Vagina (tissue), 2 donors: ENCODE measurements at places on chromosomes 13 and 19. TPM values are rescaled to one million over a fixed set of nuclear protein-coding genes. Genes with fewer than 3 reads are reported as not detected.
A peak's percentile ranks its signal among the peaks of the same experiment; 100 is the strongest.

- no peak for DNase-seq
Observed at GRCh38 chr13:98823442-98823841, 71.0 kb upstream of the SLC15A1 start.

GRCh38 chr19:13241231-13242104 is 91.3 kb downstream of the IER2 start:
- DNase-seq, result no peak

DNA sequence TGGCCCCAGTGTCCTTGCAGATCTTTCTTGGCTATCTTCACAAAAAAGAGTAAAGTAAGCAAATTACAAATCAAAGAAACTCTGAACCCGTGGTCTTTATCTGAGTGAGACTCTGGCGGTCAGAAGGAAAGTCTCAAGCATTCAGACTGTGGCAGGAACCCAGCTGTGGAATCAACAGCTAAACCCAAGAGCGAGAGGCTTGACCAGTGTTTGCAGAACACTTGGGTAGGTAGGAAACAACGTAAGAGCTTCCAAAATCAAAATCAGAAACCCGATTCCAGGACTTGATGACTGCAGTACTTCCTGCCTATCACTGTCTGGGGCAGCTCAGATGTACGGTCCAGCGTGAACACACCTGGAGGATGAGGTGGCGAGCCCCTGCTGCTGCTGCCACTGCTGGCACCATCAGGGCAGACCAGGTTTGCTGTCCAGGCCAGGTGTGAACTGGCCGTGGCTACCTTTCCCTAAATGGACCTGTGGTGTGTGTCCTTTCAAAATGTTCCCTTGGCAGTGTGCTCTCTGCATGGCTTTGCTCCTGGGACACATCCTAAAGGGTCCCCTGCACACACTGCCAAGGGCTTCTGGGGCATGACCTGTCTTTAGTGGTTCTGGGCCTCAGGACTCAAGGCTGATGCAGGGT is 9.5 kb downstream of the TUBA3C start:
- DNase-seq, result no peak

DNA sequence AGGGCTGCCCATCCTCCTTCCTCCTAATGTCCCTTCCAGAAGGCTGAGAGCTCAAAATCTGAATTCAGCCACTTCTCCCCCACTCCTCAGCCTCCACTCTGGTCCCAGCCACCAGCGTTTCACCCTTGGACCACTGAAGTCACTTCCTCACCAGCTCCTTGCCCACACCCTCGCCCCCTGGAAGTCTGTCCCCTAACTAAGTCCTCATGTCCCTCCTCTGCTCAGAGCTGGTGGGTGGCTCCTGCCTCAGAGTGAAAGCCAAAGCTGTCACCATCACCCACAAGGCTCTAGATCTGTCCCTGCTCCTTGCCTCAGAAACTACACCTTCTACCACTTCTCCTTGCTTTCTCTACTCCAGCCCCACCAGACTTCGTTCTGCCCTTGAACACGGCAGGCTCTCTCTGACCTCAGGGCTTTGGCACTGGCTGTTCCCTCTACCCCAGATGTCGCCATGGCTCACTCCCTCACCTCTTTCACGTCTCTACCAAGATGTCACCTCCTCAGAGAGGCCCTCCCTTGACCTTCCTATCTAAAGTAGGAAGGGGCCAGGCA is 1.7 kb downstream of the ERCC1 start:
- no peak for DNase-seq

C19orf33 gene
- total RNA-seq, result 96.5 TPM

GRCh38 chr19:40165362-40165937 is 25.8 kb upstream of the MAP3K10 start:
- no peak for DNase-seq

- no peak for DNase-seq
Observed at GRCh38 chr19:50414864-50415660, 3.7 kb upstream of the SPIB start.

ACER1 gene
- not detected for total RNA-seq

C19orf81 gene
- total RNA-seq, result not detected

DNA sequence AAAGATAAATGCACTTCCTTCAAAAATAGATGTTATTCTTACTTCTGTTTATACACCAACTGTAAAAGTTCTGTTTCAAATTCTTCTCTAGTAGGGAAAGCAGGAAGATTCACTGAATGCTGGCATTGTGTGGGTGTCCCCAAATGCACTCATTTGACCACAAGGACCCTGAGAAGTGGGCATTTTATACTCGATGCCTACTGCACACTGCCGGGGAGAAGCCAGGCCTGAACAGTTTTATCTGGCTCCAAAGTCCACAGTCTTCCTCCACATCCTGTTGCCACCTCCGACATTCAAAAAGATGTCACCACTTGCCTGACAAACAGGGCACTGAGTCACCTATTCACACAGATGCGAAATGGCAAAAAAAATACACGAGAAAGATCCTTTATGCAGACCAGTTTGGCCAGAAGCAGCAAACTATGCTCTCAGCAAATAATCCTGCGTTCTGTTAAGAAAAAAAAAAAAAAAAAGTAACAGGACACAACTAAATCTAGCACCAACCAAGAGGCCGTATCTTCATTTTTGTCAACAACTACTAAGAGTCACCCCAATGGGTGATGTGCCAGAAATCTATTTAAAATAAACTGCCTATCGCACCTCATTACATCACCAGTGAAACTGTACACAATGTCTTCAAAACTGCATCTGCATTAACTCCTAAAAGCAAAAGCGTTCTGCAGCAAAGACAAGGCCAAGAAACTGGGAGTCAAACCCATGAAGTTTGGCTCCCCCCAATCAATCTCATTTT is 6.2 kb downstream of the ZC3H4 start:
- no peak for DNase-seq

DNA sequence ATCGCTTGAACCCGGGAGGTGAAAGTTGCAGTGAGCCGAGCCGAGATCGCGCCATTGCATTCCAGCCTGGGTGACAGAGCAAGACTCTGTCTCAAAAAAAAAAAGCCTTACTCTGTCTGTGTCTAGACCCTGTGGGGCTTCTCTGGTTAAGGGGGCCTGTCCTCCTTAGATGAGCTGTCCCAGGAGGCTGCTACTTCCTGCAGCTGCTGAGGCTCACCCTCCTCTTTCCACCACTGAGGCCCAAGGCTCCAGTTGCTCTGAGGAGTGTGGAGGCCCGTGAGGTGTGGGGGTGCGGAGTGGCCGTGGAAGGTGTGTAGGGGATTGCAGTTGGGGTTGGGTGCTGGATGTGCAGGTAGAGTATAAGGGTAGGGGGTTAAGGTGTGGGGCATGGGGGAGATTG is 22.1 kb upstream of the RASA3 start:
- no peak for DNase-seq

C19orf73 gene
- total RNA-seq, result not detected

- no peak for DNase-seq
Observed at GRCh38 chr19:19570571-19570970, 32.5 kb downstream of the CILP2 start.

- DNase-seq, result peak; percentile 95
Observed at GRCh38 chr13:30616927-30617314, 799 bp upstream of the USPL1 start.

DNA sequence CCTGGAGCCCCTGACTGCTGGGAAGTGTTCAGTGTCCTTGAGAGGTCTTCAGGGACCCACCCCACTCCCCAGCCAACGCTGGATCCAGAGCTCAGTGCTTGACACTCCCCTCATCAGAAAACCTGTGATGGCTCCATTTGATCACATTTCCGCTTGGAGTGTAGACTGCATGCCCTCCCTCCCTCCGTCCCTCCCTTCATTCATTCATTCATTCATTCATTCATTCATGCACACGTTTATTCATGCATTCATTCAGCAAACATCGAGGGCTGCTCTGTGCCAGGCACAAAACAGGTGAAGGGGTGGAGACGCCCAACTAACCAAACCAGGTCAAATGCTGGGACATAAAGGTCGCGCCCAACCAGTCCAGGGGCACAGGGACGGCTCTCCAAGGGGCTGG is 13.7 kb downstream of the PGLS start:
- no peak for DNase-seq

DNA sequence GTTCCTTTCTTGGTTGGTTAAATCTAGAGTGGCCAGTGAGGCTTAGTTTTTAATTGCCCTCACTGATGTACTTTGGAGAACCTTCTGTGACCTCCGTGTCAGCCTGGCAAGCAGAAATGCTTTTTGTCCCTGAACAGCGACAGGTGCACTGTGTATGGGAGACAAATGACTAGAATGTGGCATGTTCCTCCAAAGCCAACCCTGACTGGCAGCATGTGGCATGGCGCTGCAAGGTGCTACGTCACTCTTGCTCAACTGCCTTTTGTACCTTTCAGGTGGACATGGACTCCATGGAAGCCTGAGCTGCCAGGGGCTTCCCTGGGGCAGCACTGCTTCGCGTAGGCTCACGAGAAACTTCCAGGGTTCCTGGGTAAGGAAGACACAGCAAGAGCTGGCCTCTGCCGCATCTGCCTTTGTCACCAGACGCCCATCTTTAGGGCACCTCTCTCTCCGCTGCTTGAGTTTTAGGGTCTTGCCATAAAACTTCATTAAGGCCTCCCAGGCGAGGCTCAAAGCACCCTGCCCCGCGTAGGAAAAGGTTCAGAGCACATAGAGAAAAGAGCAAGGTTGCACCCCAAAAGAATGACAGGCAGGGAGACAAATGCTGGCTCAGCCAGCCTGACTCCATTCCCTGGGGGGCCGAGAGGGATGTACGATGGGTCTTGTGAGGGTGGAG is 167.1 kb upstream of the SOX1 start:
- peak; percentile 49 for DNase-seq

MAB21L1 gene
- 0.74 TPM for total RNA-seq

DNA sequence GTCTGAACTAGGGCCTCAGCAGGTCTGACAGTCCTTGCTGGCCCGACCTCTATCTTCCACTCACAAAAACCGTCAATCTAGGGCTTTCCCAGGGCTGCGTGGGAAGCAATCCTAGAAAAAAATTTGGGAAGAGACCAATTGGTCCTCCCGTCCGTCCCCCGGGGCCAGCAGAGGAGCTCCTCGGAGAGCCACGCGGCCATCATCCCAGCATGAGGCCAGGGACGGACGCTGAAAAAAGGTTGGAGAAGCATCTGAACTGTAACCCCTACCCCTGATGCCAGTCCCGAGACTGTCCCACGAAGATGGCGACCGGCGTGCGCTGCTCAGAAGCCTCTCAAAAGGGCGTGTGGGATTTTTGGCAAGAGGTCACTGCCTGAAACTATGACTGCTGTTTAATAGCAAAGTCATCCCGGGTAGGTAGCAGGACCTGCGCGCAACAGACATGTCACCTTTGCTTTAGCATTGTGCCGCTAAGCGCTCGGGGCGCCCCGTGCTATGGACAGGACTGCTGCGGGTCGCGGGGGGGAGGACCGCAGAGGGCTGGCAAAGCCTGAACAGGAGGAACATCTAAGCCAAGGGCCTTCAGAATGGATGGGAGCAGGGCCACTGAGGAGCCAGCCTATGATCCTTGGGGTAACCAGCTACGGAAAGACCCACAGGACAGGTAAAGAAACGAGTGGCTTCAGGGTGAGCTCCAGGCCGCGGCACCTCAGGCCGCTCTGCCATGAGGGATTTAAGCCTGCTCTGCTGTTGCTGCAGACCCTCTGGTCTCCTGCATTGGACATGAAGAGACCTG is 10.6 kb downstream of the AKAP8 start:
- DNase-seq, result no peak

ATCAY gene
- 0.98 TPM for total RNA-seq

DNA sequence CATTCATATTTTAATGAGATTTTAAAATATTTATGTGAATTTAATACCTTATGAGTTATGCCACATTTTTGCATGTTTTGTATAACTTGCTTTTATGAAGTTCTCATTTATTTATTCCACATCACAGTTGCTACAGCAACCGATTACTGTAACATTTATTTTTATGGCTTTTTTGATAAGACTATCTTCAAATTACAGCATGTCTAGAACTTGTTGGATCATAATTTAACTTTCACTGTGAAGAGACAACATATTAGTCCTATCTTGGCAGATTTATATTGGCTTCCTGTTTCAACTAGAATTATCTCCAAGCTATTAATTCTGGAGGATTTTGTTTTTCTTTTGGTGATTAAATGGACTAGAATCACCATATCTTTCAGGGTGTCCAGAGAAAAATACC is 793.7 kb upstream of the SLITRK5 start:
- no peak for DNase-seq

DNA sequence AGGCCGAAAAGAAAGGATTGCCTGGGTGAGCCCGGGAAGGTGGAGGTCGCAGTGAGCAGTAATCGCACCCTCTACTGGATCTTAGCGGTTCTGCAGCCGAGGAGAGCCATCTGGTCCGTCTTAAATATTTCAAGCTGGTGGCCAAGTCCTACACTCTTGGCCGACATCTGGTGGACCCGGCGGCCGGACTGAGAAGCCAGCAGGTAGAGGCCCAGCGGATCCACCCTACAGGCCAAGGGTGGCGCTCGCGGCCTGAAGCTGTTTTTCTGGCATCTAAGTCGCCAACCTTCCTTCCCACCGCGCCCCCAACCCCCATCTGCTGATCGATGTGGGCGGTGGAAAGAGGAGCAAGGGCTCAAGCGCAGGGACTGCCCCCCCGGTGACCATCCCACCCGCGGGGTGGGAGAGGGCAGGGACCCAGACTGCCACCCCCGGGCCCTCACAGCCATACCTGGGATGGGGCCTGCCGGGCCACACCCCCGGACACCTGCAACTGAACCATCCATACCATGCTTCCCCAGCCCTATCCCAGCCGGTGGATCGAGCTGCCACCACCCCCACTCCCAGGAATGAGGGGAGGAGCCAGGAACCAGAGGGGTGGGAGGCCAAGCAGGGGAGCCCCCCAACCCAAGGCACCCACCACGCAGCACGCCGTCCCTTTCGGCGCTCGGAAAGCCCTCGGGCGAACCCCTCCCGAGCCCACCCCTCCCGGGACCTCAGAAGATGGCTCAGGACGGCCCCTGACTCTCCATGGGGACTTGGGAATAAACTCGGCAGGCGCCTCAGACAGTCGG is 46.3 kb upstream of the ZNF730 start:
- no peak for DNase-seq

- no peak for DNase-seq
Observed at GRCh38 chr19:56476651-56477428, at the start of gene ZNF667. Gene ZNF667, minus strand, starts transcription at chr19:56477345. Its CDS starts 14,975 bp downstream, at chr19:56462370.

ZNF541 gene
- total RNA-seq, result not detected

DNA sequence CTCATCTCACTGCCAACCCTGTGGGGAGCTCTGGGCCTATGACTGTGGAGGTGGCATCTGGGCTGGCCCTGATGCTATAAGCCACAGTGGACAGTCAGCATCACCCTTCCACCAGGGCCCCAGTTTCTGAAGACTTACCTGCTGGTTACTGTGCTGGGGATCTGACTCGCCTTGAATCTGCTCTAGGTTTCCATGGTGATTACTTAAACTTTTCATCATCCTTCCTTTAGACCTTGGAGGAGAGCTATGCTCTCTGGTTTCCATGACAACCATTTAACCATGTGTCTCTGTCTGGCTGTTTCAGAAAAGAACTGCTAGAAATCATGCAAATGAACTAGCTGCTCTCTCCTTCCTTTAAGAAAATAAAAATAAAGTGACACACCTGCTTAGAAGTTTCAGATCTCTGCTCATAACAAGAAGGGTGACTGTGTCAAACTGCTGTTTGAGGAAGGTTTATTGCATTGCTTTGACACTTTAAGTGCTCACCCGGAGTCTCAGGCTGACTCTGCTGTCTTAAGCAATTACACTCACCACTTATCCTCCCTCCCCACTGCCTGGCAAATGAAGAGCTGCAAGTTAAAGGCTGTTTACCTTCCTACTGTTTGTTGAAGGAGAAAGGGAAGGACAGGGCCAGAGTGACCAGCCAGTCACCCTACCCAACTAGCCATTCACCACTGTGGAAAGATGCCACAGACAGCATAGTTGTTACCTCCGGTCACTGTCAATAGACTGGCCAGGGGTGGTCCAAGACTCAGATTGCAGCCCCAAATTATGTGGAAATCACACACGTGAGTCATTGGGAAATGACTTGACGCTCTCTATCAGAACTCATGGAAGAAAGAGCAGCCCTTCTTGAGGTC is 87.6 kb downstream of the HSPH1 start:
- peak; percentile 52 for DNase-seq
